ENCODE measurements at places on chromosomes 2 and 18.

- DNase-seq: peak; percentile 75
Measured at GRCh38 chr18:46009125-46009840, 42.2 kb upstream of the EPG5 start.

DNA sequence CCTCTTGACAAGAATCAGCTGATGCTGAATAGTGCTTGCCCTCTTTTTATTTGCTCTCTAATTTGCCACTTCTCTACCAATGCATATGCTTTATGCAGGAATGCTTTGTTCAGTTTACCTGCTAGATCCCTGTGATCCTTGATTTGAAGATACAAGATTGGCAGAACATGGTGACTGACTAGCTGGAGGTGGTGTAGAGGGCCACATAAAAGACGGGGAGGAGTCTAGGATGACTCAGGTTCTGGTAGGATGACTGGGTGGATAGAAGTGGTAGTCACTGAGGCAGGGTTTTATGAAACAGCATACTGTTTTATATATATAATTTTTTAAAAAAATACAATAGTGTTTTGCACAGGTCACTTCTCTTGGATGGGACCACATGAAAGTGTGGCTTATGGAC lies 6.3 kb upstream of the ADGRF3 start:
- no peak for DNase-seq

GRCh38 chr2:74179063-74179865 lies 585 bp upstream of the MOB1A start:
- DNase-seq: no peak

GRCh38 chr2:143034292-143035074 lies 94.7 kb upstream of the ARHGAP15 start:
- DNase-seq: peak; percentile 74

DNA sequence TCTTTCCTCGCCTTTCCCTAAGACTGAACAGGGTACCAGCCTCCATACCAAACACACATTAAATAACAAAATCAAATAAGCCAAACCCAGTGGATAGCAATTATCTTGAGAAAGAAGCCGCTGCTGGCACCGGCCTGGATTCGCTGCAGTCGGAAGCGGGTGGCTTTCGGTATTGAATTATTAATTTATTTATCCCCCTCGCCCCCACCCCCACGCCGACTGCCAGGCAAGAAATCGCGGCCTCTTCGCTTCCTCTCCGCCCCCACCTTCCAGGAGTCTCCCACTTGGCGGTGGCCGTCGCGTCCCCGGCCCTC lies 370 bp upstream of the ZNF804A start:
- no peak for DNase-seq

- no peak for DNase-seq
Measured at GRCh38 chr2:174699993-174700766, 64.1 kb downstream of the CHRNA1 start.

GRCh38 chr2:189534854-189535832 lies 45.4 kb downstream of the SLC40A1 start:
- no peak for DNase-seq

- DNase-seq: no peak
Measured at GRCh38 chr2:173191601-173192000, 116.0 kb downstream of the MAP3K20 start.

GRCh38 chr2:85385746-85386145 lies 24.4 kb downstream of the CAPG start:
- DNase-seq: no peak

GRCh38 chr2:228446734-228447133 lies 265.2 kb upstream of the SPHKAP start:
- DNase-seq: no peak

DNA sequence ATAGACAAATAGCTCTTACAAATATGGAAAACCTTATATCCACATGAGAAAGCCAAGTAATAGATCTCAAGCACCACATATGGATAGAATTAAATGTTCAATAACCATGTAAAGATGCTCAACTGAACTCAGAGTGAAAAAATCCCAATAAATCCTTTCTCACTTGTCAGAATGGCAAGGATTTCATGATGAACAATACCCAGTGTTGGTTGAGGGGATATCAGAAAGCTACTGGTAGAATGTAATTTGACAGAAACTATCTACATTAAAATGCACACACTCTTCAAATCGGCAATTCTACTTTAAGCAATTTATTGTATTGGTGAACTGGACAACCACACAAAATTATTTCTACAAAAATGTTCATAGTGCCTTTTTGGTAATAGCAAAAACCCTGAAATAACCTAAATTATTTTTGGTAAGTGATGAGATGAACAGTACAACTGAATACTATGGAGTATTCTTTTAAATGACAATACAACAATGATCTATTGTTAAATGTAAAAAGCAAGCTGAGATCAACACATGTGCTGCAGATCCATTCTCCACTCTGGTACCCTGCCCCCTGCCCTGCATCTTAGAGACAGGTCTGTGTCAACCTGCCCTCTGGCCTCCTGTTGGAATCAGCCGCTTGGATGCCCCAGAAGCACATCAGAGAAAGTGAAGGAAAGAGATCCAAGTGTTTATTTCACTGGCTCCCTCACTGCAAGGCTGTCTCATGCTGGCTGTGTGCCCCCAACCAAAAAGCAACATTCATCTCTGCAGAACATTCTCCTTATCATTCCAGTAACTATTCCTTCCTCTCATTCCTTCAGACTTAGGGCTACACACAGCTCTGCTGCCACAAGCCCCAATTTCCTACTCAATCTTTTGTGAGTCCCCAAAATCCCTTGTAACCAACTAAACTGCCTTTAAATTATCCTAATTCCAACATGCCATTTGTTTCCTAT lies 442.5 kb downstream of the LRATD1 start:
- DNase-seq: no peak

DNA sequence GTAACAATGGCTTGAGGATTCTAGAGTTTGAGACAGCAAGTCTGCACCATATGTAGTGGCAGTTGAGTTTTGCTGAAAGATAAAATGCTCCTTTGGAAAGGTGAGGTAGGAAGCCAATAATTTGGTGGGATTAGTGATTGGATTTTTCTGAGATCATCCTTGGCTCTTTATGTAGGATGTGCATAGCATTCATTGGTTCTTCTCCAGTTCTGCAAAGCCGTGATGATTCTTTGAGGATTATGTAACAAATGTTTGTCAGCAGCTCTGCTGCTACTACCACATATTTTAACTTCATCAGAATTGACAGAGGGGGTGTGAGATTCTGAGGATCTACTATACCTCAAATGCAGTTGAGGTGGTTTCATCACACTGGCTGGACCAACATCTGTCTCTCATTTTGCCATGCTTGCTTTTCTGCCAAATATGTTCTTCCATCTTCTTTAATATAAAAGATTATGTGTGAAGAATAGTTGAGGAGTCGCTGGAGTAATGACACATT lies 188.9 kb upstream of the RASGRP3 start:
- no peak for DNase-seq

GRCh38 chr2:241913703-241914102 lies 44.2 kb downstream of the RTP5 start:
- DNase-seq: no peak

DNA sequence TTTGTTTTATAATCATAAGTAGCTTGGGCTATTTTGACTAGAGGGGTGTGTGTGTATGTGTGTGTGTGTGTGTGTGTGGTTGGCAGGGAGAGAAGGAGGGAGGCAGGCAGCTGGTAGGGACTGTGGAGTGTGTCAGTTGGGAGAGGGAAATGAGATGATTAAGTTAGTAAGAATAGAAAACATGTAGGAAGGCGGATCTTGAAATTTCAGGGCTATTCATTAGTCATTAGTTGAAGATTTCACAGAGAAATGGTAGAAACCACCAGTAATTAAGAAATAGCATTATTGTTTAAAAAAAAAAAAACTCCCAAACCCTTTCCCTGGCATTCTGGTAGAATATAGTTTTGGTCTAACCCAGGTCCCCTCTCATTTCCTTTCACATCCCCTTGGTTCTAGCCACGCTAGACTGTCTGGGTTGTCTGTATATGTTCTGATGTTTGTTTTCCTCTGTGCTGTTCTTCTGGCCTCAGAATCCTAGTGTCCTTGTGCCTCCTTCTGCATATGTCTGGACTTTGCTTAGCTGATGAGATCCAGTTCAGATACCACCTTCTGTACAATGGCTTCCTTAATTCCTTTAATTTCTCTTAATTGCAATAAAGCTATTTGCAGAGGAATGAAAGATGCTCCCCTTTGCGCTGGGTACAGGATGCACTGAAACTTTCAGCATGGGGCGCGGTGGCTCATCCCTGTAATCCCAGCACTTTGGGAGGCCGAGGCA lies 161.6 kb downstream of the NEDD4L start:
- no peak for DNase-seq

DNA sequence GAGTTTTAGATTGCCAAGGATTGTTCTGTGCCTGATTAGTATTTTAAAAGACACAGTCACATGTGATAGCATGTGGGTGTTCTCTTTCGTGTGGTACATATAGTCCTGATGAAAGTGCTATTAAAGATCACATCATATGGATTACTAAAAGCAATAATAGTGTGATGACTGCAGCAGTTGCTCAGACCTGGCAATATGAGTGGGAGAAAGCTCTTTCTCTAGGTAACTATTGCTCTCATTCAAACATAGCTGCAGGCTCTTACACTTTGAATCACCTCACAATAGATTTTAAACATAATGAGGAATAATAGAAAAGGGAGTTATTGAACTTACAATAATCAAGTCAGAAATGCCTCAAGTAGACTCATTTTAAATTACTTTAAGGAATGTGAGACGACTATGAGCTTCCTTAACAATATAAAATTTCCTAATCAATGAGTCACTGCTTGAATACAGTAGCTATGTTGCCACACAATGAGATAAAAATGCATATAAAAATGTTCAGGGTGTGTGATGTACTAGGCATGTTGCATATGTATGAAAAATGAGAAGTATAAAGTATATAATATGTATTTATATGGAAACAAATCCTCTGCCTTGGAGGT lies 452.1 kb downstream of the TMX3 start:
- no peak for DNase-seq

GRCh38 chr2:230915319-230915718 lies 9.7 kb downstream of the GPR55 start:
- DNase-seq: no peak

DNA sequence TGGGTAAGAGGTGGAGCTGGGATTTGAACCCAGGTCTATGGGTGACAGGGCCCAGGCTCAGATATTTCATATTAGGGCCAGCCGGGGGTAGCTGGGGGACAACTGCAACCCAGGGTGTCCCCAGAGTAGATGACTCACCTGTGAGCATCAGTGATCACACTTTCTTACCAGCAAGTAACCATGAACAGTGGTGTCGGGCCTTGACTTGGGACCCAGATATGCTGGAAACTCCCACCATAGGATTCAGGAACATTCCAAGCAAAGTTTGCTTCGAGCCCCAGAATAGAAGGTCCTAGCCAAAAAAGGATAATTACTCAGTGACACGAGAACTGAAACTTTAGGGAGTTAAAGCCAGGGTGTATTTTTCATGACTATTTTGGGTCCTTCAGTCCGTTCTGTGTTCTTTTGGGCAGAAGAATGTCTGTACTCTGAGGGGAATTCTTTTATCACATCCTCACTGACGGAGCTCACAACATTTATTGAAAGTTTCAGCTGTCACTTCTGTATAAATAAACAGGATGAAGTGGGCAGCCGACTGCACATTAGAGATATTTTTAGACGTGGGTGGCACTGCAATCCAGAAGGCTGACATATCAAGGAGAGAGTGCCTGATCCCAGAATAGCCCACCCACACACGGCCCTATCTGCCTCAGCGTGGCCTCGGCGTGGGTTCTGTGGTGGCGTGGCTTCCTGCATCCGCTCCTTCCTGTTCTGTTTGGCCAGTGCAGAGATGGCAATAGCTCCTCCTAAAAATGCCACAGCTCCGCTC lies 45.6 kb downstream of the RAMP1 start:
- DNase-seq: peak; percentile 21

- DNase-seq: peak; percentile 77
Measured at GRCh38 chr18:59900222-59901128, 679 bp downstream of the PMAIP1 start.

GRCh38 chr2:43418680-43419079 lies 177.2 kb downstream of the THADA start:
- peak; percentile 17 for DNase-seq

DNA sequence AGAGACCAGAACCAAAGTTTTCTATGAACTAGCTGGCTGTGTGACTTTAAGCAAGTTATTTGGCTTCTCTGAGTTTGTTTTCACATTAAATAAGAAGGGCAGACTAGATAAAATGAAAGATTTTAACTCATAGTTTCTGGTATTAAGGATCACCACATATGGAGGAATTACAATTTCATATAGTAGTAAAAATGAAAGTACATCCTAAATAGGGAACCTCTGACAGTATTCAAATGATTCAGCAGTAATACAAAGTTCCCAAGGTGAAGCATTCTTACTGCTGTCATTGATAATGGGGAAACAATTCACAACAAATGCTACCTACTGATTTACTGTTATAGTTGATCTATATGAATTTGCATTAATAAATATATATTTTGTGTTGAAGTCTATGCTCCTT lies 170.3 kb upstream of the VRK2 start:
- DNase-seq: no peak

DNA sequence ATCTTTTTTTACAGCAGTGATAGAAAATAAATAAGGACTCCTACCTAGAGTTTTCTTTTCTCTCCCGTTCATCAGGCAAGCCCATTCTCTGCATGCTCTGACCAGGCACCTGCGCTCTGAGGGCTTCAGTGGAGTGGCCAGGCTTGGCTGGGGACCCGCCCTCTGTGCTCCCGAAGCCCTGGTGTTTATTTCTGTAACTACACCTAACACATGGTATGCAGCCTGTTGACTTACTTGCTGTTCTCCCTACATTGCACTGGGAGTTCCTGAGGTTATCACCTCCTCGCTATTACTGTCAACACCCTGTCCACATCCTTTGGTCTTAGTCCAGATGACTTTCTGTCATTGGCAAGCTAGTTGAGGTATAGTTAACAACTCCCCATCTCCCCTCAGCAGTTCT lies 317.7 kb downstream of the LPIN1 start:
- no peak for DNase-seq

DNA sequence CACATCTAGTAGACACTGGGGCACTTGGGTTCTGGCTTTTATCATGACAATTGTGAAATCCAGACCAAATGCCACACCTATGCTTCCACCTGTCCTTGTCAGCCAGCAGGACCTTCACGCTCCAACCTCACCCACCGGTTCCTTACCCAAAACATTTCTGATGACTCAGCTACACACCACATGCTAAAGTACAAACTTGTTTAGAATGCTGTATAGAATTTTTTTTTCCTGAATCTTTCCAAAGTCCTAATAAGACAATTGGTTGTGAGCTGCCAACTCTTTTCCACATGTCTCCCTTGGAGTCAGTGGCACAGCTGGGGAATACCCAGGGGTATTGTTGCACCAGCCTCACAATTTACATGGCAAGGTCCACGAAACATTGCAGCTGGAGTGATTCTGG lies 75.5 kb upstream of the LPIN2 start:
- no peak for DNase-seq

DNA sequence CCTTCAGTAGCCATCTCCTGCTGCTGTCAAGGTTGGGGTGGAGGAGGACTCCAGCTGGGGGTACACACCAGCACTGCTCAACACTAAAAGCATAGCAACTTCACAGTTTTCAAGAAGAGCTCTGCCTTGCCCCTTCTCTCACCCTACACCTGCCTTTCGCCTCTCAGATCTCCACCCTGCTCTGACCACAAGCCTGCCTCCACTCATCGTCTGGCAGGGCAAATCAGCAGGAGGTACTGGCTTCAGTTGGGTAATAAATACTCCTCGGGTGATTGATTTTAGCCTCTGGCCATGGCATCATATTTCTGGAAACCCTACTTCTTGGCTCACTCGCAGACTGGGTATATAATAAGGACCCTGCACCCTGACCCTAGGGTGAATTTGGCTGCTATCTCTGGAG lies 3.1 kb upstream of the PRKAG3 start:
- no peak for DNase-seq

- no peak for DNase-seq
Measured at GRCh38 chr2:64865831-64866345, 123.3 kb upstream of the SLC1A4 start.
